ENCODE measurements at places on chromosomes 7 and 10. TPM values are rescaled to one million over a fixed set of nuclear protein-coding genes. Genes with fewer than 3 reads are reported as not detected.

- no peak for DNase-seq
Observed at GRCh38 chr7:141133646-141134045, 59.8 kb downstream of the TMEM178B start.

GRCh38 chr7:17406738-17407137, 108.3 kb downstream of the AHR start:
- no peak for DNase-seq

DNA sequence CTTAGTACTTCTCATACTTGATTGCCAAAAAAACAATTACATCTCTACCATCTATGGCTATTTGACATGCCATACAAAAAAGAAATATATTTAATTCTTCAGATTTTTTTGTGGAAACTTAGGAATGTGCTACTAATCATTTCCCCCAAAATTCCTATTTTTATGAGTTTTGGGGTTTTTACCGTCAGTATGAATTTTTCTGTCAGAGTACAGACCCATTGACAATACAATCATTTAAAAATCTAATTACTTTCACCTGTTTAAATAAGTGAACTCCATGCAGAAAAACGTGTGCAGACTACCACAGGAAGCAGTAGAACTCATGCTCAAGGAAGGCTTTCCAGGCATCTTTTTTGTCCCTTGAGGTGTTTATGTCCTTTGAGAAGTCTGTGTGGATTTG, 48.8 kb upstream of the FOXP2 start:
- DNase-seq: no peak

The BLNK gene
- total RNA-seq: 24.9 TPM

All from left colon (tissue), 2 donors.